ENCODE measurements at places on chromosomes 3 and 15.

- no peak for DNase-seq
Observed at GRCh38 chr3:141955175-141955574, 78.7 kb downstream of the ATP1B3 start.

- DNase-seq: no peak
Observed at GRCh38 chr3:54046641-54047214, 75.6 kb upstream of the CACNA2D3 start.

- DNase-seq: no peak
Observed at GRCh38 chr15:59456114-59456513, 18.1 kb downstream of the FAM81A start.

DNA sequence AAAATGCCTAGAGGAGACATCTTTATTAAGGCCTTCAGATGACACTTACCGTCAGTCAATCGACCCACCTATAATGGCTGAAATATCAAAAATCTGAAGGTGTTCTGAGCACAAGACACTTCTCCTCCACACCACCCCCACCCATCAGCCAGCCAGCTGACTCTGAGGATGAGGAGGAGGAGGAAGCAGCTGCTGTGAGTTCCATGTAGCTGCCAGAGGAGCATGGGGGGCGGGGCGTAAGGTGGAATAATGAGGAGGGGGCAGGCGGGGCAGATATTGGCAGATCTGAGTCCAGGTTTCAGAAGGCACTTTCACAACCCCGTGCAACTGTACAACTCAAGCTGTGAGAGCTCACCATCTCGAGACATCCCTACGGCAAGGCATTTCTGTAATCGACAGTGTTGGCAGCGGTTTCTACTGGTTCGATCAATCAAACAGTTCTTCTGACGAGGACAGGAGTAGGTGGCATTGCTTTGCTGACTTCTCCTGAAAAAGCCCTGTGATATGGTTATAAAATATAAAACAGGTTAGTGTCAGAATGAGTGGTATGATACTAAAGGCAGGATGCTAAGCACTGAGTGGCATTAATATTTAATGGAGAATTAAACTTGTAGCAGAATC is 35.4 kb upstream of the ICE2 start:
- no peak for DNase-seq

DNA sequence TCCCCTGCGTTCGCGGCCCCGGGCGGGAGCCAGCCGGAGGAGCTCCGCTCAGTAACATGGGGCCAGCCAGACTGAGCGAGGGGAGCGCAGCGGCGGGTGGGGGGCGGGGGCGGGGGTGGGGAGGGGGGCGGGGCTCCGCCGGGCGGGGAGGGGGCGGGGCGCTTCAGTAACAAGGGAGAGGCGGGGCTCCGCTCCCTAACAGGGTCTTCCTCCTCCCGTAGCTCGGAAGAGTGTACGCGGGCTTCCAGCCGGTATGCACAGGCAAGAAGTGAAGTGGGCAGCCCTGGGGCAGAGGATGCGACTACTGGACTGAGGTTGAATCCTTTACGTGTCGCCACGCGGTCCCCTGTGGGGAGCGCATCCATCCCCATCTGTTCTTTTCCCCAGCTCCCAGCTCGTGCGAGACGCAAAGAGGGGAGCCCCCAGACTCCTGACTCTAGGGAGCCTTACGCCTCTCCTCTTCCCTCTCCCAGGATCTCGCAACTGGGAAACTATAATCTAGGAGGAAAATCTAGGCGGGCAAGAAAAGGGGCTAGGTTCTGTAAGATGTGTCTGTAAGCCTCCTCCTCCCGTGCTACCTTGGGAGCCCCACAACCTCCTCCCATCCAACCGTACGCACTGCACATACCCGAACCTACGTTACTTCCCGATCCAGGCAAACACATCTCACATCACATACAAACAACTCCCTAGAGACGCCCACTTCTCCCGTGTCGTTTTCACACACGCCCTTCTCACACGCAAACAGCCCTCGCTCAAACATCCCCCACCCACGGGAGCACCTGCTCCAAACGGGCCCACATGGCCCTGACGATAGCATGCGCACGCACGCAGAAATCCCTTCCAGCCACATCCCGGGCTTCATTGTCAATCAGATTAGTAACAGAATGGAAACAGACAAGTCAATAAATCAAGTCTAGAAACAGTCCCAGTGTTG is at the start of gene SHF:
Gene SHF (minus strand): TSS at position 73 of the 937 bp plus-strand sequence. CDS start 15 bp downstream, at position 58.
- peak; percentile 84 for DNase-seq

- no peak for DNase-seq
Observed at GRCh38 chr15:75314552-75315290, 21.1 kb upstream of the COMMD4 start.

DNA sequence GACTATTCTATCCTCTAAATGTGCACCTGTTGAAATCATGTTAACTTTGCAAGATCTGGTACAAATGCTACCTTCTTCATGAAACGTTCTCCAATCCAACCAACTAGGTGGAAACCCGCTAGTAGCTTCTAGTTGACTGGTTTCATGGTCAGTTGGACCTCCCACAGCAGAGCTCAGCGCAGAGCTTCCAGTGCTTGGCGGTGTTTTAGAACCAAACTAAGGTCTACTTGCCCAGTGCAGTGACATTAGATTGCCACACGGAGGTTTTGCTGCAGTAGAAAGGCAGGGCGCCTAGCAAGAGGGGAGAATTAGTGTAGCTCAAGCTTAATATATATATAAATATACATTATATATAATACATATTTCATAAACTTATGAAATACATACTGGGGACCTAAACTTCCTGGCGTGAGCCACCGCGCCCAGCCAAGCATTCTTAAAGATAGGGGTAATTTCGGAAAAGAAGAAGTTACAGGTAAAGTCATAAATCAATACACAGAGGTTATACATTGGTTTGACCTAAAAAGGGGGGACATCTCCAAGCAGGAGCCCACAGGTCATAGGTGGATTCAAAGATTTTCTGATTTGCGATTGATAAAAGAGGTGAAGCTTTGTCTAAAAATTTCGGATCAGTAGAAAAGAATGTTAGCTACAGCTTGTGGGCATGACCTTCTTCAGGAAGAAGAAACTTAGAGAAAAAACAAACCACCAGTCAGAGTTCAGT is 2.1 kb upstream of the OXSR1 start:
- peak; percentile 46 for DNase-seq

DNA sequence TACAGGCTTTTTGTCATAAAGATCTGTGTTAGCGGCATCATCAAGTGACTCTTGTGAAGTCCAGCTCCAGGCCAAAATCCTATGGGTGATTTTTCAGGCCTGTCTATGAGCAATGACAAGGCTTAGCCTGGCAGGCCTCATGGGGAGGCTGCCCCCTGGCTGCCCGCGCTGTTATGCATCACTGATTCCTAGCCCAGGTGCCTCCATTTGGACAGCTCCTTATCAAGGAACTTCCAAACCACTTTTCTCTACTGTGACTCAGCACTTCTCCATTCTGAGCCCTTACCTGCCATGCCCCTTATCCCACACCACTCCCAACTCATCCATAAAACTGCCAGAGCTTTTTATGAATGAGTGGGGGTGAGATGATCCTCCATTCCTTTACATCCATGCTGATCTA is 91.5 kb upstream of the C3orf80 start:
- no peak for DNase-seq

DNA sequence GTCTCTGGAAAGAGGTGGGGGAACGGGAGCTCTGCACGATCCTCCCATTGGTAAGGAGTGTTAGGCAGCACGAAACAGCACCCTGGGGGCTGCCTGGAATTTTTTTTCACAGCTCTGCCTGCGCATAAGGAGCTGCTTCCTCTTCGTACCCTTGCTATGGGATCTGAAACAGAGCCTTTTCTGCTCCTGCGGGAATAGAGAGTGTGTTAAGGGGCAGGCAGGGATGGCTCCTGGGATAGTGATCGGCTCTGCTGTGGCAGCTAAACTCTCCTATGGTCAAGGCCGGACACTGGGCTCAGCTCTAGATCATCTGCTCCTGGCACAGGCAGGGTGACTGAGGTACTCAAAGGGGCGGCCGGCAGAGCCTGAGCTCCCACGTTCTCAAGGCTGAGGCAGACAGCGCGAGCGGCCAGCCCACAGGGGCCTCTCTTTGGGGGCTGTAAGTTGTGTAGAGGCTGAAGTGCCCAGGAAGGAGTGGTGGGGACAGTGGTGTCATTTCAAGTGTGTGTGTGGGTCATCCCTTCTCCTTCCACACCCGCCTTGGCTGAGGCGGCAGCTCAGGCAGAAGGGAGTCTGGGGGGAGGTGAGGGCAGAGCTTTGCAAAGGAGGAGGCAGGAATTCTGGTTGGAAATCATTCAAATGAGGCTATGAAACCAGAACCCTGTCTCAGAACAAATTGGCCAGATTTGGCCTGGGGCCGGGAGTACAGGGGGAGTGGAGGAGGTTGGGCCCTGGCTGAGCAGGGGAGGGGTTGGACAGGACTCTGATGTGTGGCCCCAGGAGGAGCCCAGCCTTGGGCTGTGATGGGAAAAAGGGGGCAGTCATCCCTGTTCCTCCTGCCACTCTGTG is 31.0 kb downstream of the EPHB3 start:
- DNase-seq: no peak
